Neural progenitor cell (in vitro differentiated cells): ENCODE measurements at places on chromosomes 12 and 14. TPM values are rescaled to one million over a fixed set of nuclear protein-coding genes. Genes with fewer than 3 reads are reported as not detected.

GRCh38 chr12:56257071-56257470 lies 1.1 kb downstream of the ANKRD52 start:
- no peak for DNase-seq

DNA sequence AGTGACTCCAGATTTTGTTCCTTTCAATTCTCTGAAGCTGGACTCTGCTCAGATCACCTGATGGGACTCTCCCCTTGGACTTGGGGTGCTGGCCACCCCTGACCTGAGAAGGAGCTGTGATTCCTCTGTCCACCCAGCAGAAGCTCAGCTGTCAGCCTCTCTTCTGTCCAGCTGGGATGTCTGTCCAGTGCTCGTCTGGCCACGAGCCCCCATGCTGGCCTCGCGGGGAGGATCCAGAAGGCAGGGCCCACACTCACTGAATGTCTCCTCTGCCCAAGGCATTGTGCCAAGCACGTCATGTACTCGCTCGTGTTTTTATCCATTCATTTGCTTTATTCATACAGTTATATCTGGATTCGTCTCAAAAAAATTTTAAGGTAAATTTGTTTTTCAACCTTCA lies 14.2 kb upstream of the SLC24A4 start:
- no peak for DNase-seq

DNA sequence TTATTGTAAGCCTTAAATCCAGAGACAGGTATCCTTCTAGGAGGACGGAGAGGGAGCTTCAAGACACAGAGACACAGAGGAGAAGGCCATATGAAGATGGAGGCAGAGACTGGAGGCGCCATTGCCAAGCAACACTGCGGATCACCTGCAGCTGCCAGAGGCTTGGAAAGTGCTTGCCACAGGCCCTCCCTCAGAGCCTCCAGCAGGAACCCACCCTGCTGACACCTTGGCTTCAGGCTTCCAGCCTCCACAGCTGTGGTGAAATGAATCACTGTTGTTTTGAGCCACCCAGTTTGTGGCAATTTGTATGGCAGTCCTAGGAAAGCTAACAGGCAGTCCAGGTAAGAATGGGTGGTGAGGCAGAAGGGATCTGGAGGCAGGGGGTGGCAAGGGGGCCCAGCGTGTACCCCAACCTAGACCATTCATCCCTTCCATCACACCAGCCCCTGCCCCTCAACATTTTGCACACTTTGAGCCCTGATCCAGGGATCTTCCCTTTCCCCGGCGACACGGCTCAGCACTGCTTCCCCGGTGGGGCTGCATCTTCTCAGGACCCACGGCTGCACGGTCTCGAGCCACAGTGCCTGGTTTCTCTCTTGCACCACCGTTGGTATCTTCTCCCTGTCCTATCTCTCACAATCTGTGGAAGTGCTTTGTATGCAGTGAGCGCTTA lies 22.3 kb upstream of the BCDIN3D start:
- no peak for DNase-seq

DNA sequence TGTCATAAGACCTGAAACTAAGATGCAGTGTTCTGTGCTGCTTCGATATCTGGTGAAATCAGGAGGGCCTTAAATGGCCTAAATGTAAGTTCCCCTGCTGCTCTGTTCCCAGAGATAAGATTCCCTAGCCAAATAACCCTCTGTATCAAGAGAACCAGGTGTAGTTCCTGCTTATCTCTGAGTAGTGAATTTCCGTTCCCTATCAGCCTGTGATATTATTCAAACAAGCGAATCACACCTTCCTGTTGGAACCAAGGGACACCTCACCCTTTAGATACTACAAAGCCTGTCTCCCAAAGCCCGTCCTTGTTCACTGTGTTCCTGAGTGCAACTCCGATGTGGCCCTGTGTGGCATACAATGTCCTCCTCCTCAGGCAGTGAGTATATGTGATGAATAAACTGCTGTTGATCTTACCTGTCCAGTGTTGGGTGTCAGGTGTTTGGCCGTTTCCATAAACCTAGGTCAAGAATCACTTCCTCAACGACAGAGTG lies 52.2 kb upstream of the COCH start:
- no peak for DNase-seq

DNA sequence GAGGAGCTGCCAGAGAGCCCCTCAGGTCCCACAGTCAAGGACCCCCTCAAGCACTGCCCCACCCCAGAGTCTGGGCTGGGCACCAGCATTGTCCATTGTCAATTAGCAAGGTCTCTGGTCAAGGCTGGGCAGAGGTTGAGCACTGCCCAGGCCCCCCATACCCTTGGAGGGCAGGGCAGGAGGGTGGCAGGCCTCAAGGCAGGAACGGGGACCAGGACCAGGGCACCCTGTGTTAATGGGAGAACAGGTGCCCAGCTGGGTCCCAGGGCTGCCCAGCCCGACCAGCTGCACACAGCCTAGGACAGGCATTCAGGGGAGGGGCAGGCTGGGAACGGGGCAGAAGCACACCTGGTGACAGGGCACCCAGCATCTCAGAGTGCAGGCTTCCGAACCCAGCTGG lies 18.4 kb downstream of the SIVA1 start:
- DNase-seq = no peak

- no peak for DNase-seq
Measured at GRCh38 chr12:88258396-88258795, 116.3 kb downstream of the TMTC3 start.

DNA sequence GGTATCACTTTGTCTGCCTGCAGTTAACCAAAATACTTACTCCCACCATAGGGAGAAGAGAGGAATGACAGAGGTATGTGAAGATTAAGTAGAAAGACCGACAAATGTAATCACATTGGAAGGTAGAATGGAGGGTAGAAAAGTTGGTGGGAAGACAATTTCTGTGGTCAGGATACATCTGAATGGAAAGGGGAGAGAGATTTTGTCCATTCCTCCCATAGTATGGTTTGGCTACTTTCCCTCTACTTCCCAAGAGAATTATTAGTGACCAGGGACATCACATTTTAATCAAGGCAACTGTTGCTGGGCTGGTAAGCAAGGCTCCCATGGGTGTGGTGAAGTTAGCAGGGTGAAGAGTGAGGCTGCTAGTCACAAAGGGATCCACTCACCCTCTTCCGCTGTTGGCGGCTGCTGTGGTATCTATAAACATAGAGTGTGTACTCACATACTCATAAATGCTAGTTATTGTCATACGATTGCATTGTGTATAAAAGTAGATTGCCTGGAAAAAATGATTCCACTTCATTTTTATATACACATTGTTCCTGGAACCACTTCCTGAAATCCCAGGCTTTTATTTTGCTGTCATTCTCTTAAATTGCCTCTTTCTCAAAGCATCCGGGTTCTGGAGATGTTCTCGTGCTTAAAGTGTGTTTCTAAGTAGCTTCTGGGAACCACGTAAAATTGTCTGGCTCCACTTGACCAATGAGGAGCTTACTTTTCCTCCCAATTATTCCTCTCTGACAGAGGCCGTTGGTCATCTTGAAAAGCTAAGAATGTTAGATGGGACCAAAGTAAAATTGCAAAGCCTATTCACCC lies 413.1 kb downstream of the ZFP36L1 start:
- DNase-seq = no peak

DNA sequence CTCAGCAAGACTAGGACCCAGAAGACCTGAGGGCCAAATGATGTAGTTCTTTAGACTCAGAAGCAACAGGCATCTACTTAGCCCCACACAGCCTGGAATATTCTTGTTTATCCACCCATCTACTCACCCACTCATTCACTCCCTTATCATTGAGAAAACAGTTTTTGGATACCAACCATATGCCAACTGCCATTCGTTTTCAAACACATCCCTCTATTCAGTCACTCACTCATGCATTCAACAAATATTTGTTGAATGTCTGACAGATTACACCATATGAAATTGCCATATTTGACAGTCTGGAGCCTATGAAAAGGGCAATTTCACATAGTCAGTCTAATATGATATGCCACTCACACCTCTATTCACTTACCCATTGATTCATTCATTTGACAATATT lies 103.2 kb downstream of the NT5DC3 start:
- no peak for DNase-seq

- DNase-seq = no peak
Measured at GRCh38 chr12:67774983-67775587, 126.5 kb downstream of the DYRK2 start.

- no peak for DNase-seq
Measured at GRCh38 chr14:58414845-58415244, 12.5 kb downstream of the TIMM9 start.

- no peak for DNase-seq
Measured at GRCh38 chr12:96375841-96376604, 24.2 kb downstream of the CDK17 start.

DNA sequence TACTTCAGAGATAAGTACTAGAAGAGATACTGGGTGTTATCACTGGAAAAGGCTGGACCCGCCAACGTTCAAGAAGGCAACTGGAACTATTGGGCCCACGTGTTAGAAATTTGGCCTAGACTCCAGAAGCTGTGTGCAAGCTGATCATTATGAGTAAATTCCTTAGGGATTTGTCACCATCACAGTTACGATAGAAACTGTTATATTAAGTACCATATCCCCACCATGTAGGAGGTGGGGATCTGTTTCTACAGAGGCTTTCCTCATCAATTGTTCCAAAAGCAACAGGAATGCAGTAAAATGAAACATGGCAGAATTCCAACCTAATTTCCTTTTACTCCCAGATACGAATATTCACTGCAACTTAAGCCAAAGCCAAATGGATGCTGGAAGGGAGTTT lies 170.7 kb downstream of the NOVA1 start:
- no peak for DNase-seq

GRCh38 chr12:90017316-90017715 lies 308.7 kb upstream of the ATP2B1 start:
- no peak for DNase-seq

GRCh38 chr12:48786591-48787544 lies 2.0 kb downstream of the ADCY6 start:
- no peak for DNase-seq

The CLEC1A gene
- total RNA-seq = not detected in 2 replicates

The MGP gene
- total RNA-seq = not detected in 2 replicates

The KITLG gene
- total RNA-seq = 1.0 and 1.2 TPM in 2 replicates

The BTBD7 gene
- total RNA-seq = 30.1 and 44.7 TPM in 2 replicates

The NUDT14 gene
- 5.5 and 27.0 TPM in 2 replicates for total RNA-seq

The FGF23 gene
- 0.58 and 0.90 TPM in 2 replicates for total RNA-seq

The SLC2A3 gene
- total RNA-seq = 462 and 548 TPM in 2 replicates
